ENCODE measurements at places on chromosomes 6 and 20.

DNA sequence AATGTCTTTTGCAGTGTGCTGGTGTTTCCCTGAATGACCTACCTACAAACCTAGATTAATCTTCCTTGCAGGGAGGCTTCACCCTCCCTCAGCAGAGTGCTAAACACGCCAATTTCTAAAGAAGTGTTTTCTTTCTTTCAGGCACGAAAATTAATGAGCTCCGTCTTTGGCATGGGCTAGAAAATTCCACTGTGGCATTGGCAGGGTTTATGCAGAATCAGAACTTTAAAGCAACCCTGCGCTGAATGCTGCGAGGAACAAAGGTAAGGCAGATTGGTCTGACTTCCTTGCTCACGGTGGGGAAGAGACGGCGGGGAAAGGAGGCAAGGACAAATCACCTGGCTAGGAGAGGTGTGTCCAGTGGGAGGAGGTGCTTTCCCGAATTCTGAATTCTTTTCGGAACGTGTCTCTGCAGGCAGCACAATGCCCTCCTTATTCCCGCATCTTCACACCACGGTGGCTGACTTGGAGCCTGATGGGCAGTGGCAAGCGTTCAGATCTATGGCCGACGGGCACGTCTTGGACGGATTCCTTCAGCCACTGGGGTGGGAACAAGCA is 6.2 kb upstream of the BANF2 start:
- no peak for DNase-seq

GRCh38 chr6:52504782-52505136 is 72.1 kb downstream of the TRAM2 start:
- no peak for DNase-seq

DNA sequence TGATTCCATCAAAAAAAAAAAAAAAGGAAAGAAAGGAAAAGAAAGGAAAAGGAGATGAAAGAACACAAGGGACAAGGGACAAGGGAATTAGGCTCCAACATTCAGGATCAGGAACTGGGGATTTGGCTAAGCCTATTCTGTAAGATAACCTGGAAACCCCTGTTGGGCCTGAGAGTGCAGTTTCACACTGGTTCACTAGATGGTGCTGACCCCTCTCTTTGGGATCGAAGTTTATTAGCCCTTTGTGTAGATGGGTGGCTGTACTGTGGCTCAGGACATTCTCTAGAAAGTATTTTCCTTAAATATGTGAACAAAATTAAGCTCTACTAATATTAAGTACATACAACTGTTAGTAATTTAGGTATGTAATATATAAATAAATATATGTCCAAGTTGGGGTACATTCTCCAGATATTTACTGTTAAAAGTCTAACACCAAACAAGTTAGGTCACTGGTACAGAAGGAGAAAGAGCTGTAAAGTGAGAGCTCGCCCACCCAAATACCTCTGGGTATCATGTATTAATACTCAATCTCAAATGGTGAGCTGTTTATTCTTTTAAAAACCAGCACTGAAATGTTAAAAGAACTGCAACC is 6.3 kb downstream of the OR2A4 start:
- DNase-seq: peak; percentile 80

- no peak for DNase-seq
These were observed 12.8 kb upstream of the ULBP3 start for GRCh38 chr6:150081702-150082101.

DNA sequence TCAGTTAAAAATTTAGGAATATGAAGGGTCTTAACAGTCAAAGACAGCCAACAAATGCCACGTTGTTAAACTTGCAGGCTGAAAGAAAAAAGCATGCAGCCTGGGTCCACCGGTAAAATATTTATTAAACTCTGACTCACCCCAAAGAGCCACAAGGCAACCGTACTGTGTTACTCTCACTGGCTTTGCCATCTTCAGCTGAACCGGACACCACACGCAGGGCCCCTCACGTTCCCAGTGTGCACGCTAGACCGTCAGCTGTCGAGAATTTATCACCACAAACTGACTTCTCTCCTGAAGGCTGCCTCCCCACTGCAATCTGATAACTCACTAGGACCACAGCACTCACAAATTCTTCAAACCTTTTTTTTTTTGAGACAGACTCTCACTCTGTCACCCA is 30.7 kb downstream of the HUS1B start:
- no peak for DNase-seq

DNA sequence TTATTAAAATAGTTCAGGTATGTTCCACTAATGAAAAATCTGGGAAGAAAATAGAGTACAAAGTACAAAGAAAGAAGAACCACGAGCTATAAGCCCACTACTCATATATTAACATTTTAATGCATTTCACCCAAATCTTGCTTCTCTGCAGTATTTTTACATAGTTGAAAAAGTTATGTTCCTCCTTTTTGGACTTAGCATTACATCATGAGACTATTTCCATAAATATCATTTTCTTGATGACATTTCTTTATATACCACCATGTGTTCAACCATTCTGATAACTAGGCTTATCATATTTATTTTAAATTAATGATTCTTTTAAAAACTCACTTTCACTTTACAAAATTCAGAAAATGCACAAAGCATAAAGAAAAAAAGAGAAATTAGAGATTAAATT is 3.0 kb downstream of the IPCEF1 start:
- no peak for DNase-seq

DNA sequence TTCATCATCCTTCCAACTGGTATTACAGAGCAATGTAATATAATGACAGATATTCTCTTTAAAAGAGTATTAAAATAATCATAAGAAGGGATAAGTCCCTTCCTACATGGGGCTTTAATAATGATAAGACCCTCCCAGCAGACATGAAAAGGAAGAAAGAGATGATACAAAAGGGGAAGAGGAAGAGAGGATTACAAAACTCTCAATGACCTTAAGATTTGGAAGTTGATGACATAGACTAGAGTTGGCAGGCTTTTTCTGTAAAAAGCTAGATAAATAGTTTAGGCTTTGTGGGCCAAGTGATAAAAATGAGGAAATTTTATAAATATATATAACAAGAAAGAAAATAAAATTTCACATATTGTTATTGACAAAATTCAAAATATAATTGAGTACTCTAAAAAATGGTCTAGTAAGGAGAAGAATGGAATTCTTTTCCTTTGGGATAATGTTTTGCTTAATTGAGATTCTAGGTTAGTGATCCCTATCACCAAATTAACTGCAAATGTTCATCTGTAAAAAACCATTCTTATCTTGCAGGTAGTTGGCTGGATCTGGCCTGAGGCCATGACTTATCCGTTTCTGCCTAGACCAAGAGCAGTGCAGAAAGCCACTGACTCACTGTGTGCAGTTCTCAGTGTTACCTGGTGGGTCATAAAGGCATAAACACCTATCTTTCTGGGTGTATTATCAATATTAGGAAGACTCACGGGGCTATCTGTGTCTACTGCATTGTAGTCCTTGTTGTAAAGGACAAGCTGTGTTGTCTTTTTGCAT is 11.0 kb downstream of the RIPOR2 start:
- DNase-seq: no peak

DNA sequence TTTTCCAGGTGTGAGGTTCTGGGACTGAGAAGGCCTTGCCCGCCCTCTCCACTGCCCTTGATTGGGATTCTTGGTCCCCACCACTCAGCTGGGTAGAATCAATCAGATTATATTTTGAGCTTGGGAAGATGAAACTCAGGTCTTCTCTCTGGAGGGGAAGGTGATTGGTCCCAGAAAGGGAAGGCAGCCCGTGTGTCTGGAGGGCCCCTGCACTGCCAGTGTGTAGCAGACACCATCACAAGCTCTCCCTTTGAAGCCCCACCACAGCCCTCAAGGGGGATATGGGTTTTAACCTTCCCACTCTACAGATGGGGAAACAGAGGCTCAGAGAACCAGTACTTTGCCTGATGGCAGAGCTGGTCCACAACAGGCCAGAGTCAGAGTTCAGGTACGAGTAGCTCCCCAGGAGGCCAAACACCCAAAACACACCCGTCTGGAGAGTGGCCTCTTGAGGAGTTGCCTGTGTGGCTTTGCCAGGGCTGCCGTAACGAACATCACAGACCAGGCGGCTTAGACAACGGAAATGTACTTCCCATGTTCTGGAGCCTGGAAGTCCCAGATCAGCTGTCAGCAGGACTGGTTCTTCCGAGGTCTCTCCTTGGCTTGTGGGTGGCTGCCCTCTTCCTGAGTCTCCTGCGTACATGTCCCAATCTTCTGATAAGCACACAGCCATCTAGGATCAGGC is 205.6 kb downstream of the SYNDIG1 start:
- DNase-seq: no peak

DNA sequence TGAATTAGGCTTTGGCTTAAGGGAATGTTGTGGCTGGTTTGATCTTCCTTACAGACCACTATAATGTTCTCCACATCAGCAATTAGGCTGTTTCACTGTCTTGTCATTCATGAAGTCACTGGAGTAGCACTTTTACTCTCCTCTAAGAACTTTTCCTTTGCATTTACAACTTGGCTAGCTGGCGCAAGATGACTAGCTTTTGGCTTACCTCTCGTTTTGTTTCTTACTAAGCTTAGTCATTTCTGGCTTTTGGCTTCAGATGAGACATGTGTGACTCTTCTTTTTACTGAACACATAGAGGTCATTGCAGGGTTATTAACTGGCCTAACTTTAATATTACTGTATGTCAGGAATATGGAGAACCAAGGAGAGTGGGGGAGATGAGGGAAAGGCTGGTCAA is 143.2 kb downstream of the PTCHD4 start:
- DNase-seq: peak; percentile 1

GRCh38 chr6:156600678-156601077 is 176.5 kb upstream of the ARID1B start:
- no peak for DNase-seq

GRCh38 chr6:117619178-117619577 is 16.9 kb upstream of the GOPC start:
- DNase-seq: no peak

GRCh38 chr20:23450877-23451276 is 1.8 kb downstream of the CST11 start:
- no peak for DNase-seq

- no peak for DNase-seq
These were observed 21.1 kb downstream of the TMEM74B start for GRCh38 chr20:1163653-1164052.

- DNase-seq: peak; percentile 49
These were observed 12.8 kb downstream of the ESF1 start for GRCh38 chr20:13771853-13772453.

- DNase-seq: peak; percentile 68
These were observed 3.5 kb downstream of the GNMT start for GRCh38 chr6:42963855-42964605.

- DNase-seq: no peak
These were observed 224.8 kb downstream of the GJA1 start for GRCh38 chr6:121660277-121660676.

DNA sequence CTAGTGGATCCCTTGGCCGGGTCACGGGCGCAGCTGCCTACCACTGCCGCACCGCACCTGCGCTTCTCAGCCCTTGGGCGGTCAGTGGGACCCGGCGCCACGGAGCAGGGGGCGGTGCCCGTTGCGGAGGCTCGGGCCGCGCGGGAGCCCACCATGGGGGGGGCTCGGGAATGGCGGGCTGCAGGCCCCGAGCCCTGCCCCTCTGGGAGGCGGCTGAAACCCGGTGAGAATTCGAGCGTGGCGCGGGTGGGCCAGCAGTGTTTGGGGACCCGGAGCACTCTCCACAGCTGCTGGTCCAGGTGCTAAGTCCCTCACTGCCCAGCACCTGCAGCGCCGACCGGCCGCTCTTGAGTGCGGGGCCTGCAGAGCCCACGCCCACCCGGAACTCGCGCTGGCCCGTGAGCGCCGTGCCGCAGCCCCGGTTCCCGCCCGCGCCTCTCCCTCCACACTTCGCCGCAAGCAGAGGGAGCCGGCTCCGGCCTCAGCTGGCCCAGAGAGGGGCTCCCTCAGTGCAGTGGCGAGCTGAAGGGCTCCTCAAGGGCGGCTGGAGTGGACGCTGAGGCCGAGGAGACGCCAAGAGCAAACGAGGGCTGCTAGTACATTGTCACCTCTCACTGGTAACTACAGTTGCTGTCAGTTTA is 120.5 kb upstream of the TMEM170B start:
- DNase-seq: no peak

DNA sequence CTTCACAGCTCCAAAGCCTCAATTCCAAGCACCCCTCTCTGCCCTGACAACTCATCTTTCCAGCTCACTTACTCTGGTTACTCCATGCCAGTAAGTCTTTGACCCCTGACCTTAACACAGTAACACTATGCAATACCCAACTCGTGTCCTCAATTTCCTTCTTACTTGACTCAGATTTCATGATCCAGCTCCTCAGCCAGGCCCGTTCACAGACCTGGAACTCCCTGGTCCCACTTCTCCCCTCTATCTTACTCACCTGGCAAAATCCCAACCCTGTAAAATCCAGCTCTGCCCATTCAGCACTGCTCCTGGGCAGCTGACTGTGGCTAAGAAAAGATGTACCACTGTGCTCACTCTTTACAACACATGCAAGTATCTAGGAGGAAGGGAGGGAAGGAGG is 7.9 kb downstream of the GNL1 start:
- peak; percentile 33 for DNase-seq

- DNase-seq: no peak
These were observed 23.9 kb downstream of the SRC start for GRCh38 chr20:37369846-37370245.

DNA sequence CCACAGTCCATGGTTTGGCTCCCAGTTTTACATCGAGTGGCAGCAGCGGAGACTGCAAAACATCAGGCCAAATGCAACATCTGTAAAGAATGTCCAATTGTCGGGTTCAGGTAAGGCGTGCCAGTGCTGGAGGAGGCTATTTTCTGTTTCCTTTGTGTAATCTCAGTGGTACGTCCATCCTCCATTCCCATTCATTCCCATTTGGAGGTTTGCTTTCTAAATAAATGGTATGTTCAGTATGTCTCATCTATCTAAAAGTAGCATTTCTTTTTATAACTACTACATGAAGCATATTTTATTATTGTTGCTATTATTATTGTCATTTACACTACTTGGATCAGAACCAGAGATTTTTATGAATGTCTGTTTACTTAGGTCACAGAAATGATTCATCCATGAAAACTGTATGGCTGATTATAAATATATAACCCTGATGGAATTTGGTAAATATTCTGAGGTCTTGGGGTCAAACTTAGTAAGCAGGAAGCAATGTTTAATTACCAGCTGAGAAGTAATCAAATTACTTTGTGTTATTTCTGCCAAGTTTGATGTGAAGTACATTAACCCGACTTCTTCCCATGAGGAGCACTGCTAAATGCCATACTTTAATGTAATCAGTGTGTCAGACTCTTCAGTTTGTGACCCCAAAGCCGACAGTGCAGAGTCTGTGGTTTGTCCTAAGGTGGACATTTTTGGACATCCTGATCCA is 512.9 kb downstream of the UTRN start:
- peak; percentile 52 for DNase-seq

DNA sequence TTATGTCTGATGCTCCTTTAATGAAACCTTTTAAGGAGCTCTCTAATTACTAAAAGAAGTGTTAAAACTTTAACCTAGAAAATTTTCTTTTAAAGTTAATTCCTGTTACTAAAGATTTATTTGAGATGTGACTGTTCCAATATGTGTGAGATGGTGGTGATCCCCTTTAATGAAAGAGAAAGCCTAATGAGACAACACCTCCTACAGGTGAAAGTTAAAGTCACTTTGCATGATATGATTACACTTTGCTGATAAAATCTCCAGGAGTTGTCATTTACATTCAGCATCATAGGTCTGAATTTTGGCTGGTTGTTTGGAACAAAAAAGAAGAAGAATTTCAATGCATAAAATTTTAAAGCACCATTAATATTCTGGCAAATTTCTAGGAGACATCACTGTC is 307.4 kb downstream of the TRDN start:
- DNase-seq: no peak

- no peak for DNase-seq
These were observed 195.1 kb downstream of the EDN1 start for GRCh38 chr6:12485226-12485764.
